ENCODE measurements at places on chromosomes 6 and 20. TPM values are rescaled to one million over a fixed set of nuclear protein-coding genes. Genes with fewer than 3 reads are reported as not detected.

The CFAP61 gene
- not detected for total RNA-seq

The PACSIN1 gene
- 3.4 TPM for total RNA-seq

The POU5F1 gene
- total RNA-seq = not detected

DNA sequence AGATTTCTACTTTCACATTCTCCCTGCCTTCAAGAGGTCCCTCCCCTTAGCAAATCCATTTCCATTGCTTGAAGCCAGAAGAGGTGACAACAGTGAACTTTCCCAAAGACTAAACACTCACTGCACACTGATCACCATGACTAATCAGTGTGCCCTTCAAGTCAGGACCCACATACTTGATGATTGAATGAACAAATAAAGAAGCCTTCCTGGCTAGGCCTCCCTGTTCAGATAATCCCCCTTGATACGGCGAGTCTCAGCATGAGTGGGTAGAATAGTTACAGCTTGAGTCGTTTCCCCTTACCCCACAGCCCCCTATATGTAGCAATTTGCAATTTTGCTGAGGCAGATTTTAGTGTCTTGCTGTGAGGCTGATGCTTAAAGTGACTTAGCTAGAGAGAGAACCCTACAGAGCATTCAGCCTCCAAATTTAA is 102.2 kb downstream of the UNC5CL start:
- H3K4me3 ChIP-seq = no peak overlapping the region
- peak overlapping the region; percentile 28 for H3K27ac ChIP-seq
- H3K27me3 ChIP-seq = no peaks in the 10 kb centered on the region
- H3K36me3 ChIP-seq = no peaks in the 10 kb centered on the region
- H3K4me1 ChIP-seq = no peaks in the 10 kb centered on the region

- no peak overlapping the region for H3K27ac ChIP-seq
- no peak for DNase-seq
- no peaks in the 10 kb centered on the region for H3K36me3 ChIP-seq
Observed at GRCh38 chr6:20840675-20841074, 306.4 kb downstream of the CDKAL1 start.

GRCh38 chr20:56245761-56246160 is 2.8 kb upstream of the MC3R start:
- H3K36me3 ChIP-seq = no peaks in the 10 kb centered on the region
- no peak overlapping the region for H3K27ac ChIP-seq
- no peak for DNase-seq
- H3K27me3 ChIP-seq = no peaks in the 10 kb centered on the region
- no peak overlapping the region for H3K4me3 ChIP-seq
- no peaks in the 10 kb centered on the region for H3K4me1 ChIP-seq

- H3K27me3 ChIP-seq = no peaks in the 10 kb centered on the region
- no peak overlapping the region for H3K4me3 ChIP-seq
- no peak overlapping the region for H3K27ac ChIP-seq
- H3K36me3 ChIP-seq = no peaks in the 10 kb centered on the region
- no peaks in the 10 kb centered on the region for H3K4me1 ChIP-seq
Observed at GRCh38 chr20:11084508-11084907, 410.7 kb upstream of the JAG1 start.
